A549 (cell line): ENCODE measurements at places on chromosomes 11 and 22. TPM values are rescaled to one million over a fixed set of nuclear protein-coding genes. Genes with fewer than 3 reads are reported as not detected.

- no peak for DNase-seq
These were observed 5.2 kb downstream of the RASSF7 start for GRCh38 chr11:565921-566509.

- no peak for DNase-seq
These were observed 33.5 kb downstream of the GDPD4 start for GRCh38 chr11:77267962-77268361.

GRCh38 chr11:128772814-128773213, 78.9 kb downstream of the FLI1 start:
- DNase-seq = no peak

GRCh38 chr11:1845561-1846452, 7.0 kb downstream of the TNNI2 start:
- no peak for DNase-seq

GRCh38 chr11:47551086-47551485, 1.8 kb downstream of the CELF1 start:
- peak; percentile 58 for DNase-seq

- no peak for DNase-seq
These were observed 67.4 kb upstream of the CLTCL1 start for GRCh38 chr22:19358703-19359553.

DNA sequence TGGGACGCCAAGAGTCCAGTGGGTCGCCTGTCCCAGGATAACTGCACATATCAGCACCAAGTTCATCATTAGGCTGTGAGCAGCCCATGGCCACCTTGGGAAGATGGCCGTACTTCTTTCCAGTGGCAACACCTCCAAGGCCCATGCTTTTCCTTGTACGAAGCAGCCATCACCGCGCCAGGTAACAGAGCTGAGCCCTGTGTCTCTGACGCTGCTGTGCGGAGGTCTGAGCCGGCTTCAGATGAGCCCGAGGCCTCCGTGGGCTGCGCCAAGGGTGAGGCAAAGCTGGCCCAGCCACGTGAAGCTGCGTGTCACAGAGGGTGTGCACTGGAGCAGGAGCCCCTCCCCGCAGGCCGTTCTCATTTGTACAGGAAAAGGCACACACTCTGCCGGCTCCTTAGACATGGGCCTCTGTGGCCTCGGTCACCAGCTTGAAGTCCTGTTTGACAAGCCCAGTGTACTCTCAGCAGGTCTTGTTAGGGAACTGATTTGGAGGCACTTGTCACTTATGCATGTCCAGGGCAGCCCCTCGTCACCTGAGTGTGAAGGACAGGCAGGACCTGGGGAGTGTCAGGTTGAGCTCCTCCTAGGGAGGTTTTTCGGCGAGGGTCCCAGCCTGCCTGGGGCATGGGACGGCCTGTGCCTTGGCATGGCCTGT, 401.5 kb downstream of the TBC1D22A start:
- no peak for DNase-seq

DNA sequence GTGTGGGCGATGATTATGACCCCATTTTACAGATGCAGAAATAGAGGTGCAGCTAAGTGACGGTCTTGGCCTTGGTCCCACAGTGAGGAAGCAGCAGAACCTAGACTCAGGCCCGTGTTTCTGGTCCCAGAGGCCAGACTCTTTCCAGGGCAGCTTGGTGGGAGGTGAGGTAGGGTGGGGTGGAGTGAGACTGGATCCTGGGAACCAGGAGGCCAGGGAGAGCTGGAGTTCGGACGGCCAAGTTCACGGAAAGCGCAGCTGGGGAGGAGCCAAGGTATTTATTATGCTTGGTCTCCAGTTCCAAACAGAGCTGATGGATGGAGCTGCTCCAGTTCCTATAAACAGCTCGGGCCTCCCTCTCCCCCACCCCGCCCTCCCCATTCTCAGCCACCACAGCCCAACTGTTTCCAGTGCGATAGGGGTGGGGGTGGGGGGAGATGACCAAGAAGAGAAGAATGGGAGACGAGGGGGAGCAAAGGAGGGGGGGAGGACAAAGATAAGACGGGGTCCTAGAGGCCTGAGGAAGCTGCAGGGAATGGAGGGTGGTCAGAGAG, 16.2 kb downstream of the LRRC32 start:
- no peak for DNase-seq

DNA sequence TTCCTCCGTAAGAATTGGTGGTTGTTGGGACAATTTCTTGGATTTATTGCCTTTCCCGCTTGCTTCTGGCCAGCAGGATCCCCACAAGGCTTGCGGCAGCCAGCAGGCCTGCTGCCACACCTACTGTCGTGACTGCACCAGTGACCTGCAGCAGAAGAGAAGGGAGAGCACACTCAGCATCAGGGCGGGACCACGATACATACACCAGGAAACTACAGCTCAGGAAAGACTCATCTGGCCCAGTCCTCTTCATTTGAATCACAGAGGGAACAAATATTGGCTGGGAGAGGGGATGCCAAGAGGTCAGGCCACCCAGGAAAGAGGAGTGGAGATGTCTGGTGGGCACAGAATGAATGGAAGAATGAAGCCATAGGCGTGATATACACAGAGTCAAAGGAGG, 10.3 kb downstream of the PLAAT2 start:
- peak; percentile 29 for DNase-seq

DNA sequence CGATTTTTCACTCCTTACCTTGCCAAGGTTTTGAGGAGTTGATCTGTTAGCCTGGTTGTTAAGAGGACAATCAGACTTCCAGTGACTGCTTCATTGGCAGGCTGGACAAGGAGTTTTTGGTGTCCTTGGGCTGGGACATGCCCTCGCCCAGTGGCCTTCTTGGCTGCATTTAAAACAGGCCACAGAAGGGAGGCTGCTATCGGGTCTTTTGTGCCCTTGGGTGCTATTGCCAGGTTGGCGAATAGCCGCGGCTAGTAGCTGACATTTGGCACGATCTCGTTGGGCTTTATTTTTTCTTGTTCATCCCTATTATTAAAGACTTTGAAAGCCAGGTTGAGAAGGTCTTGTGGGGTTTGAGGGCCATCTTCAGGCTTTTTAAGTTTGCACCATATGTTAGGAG, 99.4 kb downstream of the ELP4 start:
- DNase-seq = no peak

- DNase-seq = no peak
These were observed 50.0 kb upstream of the CLTCL1 start for GRCh38 chr22:19341500-19341899.

GRCh38 chr11:24760681-24761080, 263.8 kb downstream of the LUZP2 start:
- no peak for DNase-seq

DNA sequence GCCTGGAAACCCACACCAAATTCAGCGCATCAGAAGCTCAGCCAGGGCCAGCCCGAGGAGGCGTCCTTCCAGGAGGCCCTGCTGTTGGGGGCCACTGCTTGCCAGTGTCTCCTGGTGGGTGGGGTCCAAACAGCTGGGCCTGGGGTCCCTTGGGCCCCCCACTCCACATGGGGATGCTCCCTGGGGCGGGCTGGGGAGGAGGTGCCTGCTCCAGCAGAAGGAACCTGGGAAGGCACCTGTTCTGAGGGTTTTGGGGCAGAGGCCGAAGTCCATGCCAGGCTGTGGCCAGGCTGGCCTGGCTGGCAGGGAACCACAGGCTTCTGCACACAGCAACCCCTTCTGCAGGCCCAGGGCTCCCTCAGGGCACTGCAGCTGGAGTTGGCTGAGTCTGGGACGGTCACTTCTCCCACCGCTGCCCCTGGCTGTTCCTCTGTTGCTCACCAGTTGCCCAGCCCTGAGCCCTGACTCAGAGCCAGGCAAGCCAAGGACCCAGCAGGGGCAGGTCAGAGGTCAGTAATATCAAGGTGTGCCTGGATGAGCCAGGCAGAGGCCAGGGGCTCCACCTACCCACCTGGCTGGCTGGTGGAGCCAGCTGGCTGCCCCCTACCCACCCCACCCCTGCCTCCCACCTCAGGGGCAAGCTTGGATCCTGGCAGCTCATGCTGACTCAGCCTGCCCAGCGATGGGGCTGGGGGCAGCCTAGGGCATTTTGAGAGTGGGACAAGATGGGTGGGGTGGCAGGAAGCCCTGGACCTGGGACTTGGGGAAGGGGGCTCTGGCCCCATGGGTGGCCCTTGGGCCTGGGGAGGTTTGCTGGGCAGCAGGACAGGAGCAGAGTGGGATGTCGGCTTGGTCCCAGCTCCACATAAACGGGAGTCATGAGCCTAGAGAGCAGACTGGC, 12.0 kb upstream of the PHLDA2 start:
- no peak for DNase-seq

DNA sequence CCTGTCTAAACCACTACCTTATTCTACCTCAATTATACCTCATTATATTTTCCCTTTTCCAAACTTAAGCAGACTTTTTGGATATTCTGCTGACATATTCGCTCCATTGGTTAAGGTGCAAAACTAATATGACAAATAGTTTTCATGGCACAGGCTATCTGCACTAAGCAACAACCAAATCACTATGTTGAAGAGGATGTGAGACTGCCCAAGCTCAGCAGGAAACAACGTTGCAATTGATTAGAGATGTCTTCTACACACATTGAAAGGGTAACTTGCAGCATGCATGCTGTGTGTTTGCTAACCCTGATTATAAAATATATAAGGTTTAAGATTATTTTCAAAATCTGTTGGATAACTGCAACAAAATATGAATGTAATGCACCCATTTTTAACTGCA, 61.6 kb downstream of the STK33 start:
- no peak for DNase-seq

DNA sequence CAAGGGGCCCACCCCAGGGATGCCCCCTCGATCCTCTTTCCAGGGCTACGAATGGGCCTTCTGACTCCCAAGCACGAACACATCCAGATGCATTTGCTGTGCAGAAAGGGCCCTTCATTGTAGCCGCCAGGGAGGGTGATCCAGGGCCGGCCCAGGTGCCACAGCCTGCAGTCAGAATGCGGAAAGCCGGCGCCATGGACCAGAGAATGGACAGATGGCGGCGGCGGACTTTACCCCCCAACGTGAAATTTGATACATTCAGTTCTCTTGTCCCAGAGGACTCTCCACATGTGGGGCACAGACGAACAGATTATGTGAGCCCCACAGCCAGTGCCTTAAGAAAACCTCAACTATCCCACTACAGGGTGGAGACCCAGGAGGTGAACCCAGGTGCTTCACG, 87.2 kb downstream of the KIAA1671 start:
- no peak for DNase-seq

- no peak for DNase-seq
These were observed 47.6 kb upstream of the EED start for GRCh38 chr11:86196913-86197312.

- no peak for DNase-seq
These were observed 11.1 kb downstream of the C11orf96 start for GRCh38 chr11:43953521-43953920.

PGAP2 gene
- 31.4 to 32.4 TPM (median 32.1 TPM) in 3 replicates for polyA plus RNA-seq

CASP12 gene
- not detected in 3 replicates for polyA plus RNA-seq

CASP1 gene
- polyA plus RNA-seq = 0.15 to 0.51 TPM (median 0.34 TPM) in 3 replicates

CRYAB gene
- 4.1 to 25.3 TPM (median 4.8 TPM) in 3 replicates for polyA plus RNA-seq

PHLDA2 gene
- polyA plus RNA-seq = 43.6 to 49.6 TPM (median 47.6 TPM) in 3 replicates
